ENCODE measurements at places on chromosomes 2 and 18.
A peak's percentile ranks its signal among the peaks of the same experiment; 100 is the strongest.

DNA sequence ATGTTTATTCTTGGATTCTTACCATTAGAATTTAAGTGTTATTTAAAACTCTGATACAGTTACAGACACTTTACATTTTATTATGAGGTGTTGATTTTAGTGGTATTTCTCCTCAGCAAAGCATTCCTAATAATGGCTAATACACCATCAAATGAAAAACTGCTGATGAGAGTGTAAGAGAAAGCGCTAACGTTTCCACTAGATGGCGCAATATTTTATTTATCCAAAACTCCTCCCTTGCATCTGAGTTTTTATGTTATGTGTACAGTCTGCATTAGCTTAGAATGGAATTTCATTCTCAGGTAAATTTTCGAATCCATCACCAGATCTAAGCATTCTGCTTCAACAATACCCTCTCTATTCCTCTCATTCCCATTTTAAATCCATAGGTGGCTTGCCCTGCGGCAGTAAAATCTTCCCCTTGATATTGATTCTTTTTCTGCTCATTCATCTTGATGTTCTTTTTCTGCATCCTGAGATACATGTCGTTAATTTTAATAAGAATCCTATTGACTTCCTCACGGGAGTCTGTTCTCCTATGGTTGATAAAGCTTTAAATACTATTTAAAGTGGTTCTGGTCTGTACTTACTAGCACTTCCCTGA is 53.9 kb downstream of the PRKRA start:
- peak; percentile 58 for DNase-seq

- peak; percentile 1 for DNase-seq
These were observed 182.6 kb upstream of the THSD7B start for GRCh38 chr2:136582628-136583205.

- no peak for DNase-seq
These were observed 7.6 kb downstream of the WDR35 start for GRCh38 chr2:19982268-19982667.

- DNase-seq: no peak
These were observed 27.5 kb upstream of the PGAP1 start for GRCh38 chr2:196954001-196954400.

DNA sequence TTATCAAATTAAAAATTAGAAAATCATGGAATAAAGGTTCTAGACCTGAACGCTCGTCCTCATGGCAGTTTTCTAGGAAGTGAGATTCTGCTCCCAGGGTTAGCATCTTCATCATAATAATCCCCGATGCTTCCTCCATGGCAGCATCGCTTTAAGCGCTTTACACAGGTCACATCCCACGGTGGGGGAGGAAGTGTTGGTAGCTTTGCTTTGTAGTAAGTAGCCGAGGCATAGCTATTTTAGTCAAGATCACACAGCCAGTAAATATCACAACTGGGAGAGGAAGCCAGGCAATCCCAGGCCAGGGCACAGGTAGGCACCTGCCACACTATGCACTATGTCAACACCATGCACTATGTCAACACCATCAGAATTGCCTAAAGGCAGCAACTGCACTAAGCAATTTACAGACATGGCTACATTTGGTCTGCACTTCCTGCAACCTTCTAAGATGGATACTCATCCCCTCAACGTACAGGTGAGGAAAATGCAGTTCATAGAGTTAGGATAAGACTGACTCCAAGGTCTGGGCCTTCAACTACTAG is 205.5 kb downstream of the FBXO15 start:
- DNase-seq: no peak

DNA sequence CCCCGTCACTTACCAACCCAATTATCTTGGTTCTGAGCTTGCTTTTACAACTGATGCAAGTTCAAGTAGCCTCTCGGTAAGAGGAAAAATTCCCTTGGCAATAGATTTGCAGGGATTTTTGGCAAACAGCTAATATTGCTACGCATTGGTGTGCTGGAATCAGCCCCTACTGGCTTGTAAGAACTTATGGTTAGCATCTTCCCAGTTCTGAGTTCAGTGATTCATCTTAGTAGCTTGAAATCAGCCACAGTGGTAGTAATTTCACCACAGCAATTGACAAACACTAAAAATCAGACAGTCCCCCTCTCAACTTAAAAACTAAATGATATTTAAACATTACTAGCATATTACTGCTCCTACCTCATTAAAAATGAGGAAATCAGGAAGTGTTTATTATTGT is 5.9 kb upstream of the RAX start:
- no peak for DNase-seq

DNA sequence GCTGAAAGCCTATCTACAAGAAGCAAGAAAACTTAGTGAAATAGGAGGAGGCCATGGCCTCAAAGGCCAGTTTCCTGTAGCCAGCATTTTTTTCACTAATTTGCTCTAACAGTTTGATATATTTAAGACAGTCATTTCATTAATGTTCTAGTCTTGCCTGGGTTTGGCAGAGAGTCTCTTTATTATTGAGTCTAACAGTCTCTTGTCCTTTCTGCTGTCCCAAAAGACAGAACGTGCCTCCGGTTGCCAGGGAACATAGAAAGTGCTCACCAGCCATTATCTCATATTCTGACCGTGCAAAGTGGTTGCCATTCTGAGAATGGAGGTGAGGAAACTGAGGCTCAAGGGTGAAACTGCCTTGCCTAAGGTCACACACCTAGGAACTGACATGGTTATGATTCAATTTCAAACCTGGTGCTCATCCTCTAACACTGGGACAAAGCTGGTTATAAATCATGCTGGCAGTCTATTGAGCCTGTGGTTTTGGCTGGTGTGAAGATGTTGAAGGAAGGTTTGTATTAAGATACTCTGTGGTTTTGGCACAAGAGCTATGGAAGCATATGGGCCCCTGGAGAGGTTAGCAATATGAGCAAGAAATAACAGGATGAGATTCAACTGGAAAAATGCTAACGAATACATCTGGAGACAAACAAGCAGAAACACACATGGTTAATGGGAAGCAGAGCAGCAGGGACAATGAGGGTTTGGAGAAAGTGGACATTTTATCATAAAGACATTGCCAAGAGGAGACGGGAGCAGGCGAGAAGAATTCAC is 903.3 kb upstream of the KLHL29 start:
- DNase-seq: no peak

- no peak for DNase-seq
These were observed 6.4 kb downstream of the ERLEC1 start for GRCh38 chr2:53793261-53793660.

GRCh38 chr2:230902180-230902899 is 22.7 kb downstream of the GPR55 start:
- DNase-seq: peak; percentile 67

DNA sequence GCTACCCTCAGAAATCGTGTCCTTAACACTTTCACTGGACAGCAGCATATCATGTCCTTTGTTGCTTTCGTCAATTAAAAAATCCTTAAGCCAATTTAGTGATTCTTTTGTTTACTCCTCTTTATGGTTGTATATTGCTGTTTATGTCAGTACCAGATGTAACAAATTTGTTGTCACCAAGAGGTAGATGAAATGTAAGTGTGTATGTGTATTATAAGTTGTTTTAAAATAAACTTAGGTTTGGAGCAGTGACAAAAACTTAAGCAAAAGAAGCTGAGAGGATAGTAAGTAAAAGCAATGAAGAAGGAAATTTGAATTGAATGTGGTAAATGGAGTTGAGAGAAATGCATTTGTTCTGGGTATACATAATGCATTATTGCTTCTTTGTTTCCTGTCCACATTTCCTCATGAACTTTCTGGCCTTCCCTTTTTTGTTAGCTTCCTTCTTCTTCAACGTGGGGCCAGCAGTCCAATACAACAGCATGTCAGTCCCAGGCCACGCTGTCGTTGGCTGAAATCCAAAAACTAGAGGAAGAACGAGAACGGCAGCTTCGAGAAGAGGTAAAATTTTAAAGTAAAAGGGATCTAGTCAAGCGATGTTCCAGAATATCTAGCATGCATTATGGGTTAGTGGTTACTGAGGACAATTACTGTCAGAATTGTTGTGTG is 30.5 kb upstream of the SNORC start:
- DNase-seq: no peak

- DNase-seq: no peak
These were observed 51.1 kb downstream of the R3HDM1 start for GRCh38 chr2:135582383-135582782.

DNA sequence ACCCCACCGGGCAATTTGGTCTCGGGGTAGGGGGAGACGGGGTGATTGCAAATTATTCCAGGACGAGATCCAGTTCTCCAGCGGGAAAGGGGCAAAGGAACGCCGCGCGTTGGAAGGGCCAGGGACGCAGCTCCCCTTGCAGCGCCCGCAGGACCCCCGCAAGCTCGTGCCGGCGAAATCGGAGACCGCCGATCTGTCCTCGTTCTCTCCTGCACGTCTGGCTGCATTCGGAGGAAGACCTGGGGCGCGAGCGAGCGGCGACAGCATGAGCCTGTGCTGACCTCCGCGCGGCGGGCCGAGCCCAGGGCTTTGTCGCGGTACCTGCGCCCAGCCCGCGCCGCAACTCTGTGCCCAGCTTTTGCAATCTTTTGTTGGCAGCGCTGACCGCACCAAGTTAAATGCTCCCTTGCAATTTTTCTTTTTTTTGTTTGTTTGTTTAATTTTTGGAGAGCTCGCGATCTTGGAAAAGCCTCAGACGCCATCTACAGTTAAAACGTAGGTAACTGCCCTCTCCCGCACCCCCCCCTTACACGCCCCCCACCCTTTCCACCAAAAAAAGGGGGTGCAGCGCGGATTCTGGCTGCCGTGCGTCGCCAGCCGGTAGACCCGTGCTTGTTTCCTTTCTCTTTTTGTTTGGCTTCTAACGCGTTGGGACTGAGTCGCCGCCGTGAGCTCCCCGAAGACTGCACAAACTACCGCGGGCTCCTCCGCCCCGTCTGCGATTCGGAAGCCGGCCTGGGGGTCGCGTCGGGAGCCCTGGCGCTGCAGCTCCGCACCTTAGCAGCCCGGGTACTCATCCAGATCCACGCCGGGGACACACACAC is 667 bp downstream of the TRIB2 start:
- DNase-seq: peak; percentile 68

GRCh38 chr2:172232708-172233396 is 130.2 kb upstream of the DLX2 start:
- DNase-seq: no peak

- peak; percentile 15 for DNase-seq
These were observed 29.8 kb downstream of the EPC2 start for GRCh38 chr2:148674063-148675020.

DNA sequence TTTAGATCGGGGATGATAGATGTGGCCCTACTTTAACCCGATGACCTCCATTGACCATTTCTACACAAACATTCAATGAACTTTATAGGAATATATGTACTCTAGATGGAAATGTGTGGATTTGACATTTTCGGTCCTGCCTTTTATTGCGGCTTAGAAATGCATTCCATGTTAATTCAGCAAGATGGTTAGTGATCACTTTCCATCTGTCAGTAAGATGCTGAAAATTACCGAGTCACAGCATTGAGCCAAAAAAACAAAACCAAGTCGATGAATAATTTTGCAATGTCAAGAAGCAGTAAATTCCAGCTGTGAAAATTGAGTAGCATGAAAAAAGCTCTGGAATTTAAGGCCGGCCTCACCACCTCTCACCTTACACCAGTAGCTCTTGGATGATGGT is 1642.6 kb upstream of the NXPH2 start:
- no peak for DNase-seq

- no peak for DNase-seq
These were observed 22.8 kb downstream of the SPTBN1 start for GRCh38 chr2:54478899-54479298.

DNA sequence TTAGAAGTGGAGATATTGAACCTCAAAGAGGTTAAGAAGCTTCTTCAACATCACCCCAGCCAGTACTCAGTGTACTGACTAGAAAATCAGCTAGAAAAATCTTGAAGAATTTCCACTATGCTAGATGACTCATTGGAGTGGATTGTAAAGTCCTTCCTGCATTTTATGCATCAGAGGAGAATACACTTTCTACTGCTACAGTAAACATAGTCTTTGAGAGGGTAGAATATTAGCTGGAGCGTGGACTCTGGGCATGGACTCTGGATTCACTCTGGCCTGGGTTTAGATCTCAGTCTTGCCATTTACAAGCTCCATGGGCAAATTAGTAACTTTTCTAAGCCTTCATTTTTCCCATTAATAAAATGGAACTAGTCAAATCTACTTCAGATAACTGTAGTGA is 215.9 kb downstream of the IRS1 start:
- peak; percentile 92 for DNase-seq

GRCh38 chr2:162928356-162928755 is 89.8 kb upstream of the KCNH7 start:
- no peak for DNase-seq

DNA sequence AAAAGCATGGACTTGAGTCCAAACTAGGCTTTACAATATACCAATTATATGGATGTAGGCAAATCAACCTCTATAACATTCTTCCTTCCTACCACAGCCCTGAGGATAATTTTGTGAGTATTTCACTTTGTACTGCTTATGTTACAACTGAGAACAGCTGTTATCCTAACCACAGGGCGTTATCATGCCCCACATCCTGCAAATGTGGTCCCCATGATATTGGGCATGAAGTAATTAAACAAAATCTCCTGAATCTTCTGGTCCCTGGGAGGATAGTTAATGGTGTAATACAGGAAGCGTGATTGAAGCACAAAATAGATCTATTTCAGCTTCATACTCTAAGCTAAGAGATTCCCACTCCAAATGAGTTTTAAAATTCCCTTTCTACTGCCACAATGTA is 223.6 kb downstream of the CDH20 start:
- no peak for DNase-seq

- no peak for DNase-seq
These were observed 14.7 kb upstream of the NEU4 start for GRCh38 chr2:241794250-241794823.

GRCh38 chr2:72118386-72118785 is 29.3 kb downstream of the CYP26B1 start:
- no peak for DNase-seq

DNA sequence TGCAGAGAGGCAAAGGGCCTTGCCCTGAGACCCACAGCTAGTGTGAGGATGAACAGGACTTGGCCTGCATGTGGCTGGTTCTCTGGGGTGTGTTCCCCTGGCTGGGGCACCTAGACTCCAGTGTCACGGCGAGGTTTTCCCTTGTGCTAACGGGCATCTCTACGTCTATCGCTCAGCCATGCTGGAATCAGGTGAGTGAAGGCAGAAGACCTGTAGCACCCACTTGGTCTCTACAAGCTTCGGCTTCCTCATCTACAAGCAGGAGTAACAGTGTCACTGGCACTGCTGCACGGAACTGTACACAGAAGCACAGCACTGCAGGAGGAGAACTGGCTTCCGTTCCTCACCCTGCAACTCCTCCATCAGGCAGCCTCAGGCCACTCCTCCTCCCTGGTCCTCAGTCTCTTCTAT is 30.6 kb downstream of the HS1BP3 start:
- no peak for DNase-seq

Data from EH (cell line).